ENCODE measurements at places on chromosomes 4 and X. TPM values are rescaled to one million over a fixed set of nuclear protein-coding genes. Genes with fewer than 3 reads are reported as not detected.

P2RY10 gene
- total RNA-seq, result 1.8 TPM

FAM47A gene
- not detected for total RNA-seq

GBA3 gene
- total RNA-seq, result not detected

DNA sequence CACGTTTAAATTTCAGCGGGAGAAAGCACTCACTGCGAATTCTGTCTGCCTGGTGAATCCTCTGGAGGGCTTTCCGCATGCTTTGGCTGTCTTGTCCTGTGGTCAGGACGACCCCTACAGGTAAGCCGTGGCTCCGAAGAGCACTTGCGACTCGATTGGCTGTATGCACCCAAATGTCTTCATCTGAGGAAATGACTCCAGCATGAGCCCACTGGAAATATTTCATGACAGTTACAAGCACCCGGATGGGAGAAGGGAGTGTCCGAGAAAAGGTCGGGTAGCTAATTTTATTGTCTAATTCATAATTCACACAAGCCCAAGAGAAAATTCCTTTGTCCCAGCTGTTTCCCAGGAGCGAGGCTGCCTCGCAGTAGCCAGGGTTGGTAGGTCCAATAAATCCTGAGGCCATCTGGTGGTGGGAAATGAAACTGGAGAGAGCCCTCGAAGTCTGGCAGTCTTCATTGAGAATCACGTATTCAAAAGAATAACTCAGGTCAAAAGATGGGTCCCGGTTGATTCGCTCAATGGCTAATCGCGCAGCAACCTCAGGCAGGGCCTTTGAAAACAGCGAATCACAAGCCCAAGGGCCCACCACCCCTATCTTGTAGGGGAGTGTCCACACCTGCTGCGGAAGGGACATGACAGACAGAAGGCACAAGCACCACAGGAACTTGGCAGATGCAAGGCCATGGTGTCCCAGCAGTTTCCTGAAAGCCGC lies 6.6 kb downstream of the GUCY2F start:
- DNase-seq, result peak; percentile 59

ERAS gene
- 0.36 TPM for total RNA-seq

DNA sequence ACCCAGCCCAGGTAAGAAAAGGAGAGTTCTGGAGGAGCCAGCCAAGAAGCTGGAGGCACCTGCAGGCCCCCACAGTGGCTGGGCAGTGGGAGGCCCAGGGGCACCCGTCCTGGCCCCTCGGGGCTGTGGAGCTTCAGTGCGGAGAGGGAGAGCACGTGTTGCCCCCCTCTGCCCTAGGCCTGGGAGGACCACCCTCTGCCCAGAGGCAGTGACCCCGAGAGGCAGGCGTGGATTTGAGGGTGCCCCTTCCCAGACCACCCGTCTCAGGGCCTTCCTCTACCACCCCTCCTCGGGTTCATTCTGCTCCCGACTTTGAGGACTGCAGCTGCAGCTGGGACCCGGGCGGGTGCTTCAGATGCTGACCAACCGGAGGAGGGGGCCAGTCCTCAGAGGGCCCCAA lies 12.1 kb upstream of the HGFAC start:
- no peak for DNase-seq

DNA sequence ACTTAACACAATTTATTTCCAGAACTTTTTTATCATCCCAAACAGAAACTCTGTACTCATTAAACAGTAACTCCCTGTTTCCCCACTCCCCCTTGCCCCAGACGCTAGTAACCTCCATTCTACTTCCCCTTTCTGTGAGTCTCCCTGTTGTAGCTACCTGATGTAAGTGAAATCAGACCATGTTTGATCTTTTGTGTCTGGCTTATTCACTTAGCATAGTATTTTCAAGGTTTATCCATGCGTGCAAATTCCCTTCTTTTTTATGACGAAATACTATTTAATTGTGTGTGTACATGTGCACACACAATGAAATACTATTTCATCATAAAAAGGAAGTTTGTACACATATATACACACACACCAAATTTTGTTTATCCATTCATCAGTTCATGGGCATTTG lies 5.2 kb downstream of the PKD2 start:
- no peak for DNase-seq

SPANXN4 gene
- not detected for total RNA-seq

DNA sequence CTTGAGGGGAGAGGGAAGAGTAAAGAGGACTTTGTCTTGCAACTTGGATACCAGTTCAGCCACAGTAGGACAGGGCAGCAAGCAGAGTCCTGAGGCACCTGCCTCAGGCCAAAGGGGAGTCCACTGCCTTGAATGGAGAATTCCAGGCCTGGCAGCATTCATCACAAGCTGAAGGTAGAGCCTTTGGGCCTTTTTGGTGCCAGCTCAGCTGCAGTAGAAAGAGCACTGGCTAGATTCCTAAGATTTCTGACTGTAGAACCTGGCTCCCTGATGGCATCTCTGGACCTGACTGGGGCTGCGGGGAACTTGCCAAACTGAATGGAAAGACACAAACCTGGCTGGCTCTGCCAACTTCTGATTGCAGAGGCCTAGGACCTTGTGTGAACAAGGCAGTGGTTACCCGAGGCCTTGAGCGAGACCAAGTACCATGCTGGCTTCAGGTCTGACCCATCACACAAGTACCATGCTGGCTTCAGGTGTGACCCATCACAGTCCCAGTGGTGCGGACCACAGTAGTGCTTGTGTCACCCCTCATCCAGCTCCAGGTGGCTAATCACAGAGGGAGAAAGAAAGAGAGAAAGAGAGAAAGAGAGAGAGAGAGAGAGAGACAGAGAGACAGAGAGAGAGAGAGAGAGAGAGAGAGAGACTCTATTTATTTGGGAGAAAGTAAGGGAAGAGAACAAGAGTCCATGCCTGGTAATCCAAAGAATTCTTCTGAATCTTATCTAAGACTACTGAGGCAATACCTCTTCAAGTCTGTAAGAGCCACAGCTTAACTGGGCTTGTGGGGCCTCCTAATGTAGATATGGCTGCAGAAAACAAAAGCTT lies 137.6 kb upstream of the SPIN4 start:
- no peak for DNase-seq

RAB9B gene
- 3.8 TPM for total RNA-seq

GRCh38 chr4:80016506-80016905 lies 56.5 kb downstream of the ANTXR2 start:
- no peak for DNase-seq

DNA sequence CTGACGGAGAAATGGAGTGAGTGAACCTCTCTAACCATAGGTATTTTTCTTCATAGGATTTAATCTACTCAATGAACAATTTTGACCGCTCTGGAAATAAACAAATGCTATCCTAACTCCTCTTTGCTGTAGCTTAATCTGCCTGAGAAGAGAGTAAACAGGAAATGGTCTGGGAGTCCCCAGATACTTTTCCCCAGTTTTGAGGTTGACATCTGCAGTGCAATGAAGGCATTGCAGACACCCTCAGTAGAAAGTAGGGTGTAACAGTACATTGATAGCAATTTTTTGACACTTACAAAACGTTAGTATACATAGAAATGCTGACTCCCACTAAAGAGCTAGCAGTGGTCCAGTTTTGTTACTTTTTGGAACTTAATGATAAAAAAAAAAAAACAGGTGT lies 495.9 kb upstream of the FAM241A start:
- DNase-seq, result no peak

EVC2 gene
- total RNA-seq, result 12.5 TPM

DNA sequence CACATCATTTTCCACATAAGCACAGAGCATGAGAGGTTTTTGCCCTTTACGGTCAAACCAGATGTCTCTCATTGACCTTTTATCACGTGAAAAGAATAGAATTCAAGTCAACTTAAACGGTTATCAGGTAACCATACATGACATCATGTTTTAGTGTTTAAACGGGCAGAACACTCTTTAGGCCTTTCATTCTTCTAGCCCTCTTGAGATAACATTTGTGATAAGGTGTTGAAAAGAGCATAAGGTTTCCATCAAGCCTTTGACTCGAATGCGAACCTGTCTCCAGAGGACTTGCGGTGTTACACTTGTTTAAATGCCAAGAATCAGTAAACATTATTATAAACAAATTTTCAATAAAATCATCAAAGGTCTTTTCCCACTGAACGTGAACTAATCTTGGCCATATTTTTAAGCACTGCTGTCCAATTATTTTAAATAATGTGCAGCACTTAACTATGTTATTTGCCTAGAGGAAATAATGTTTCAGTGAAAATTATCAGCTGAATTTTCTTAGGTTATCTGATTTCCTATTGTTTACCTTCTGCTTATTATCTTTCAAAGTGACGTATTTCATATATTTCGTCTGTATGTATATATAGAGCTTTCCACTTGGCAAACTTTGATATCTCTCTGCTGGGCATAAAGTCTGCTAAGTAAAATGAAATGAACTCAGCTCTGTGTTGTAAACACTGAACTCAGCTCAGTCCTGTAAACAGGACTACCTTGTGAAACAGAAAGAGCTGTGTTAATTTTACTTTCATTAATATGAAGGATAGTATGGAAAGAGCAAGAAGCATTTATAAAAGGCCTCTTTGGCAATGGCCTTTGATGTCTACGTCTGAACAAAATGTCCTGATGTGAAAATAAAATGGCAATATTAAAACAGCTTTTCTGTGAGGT lies 33.3 kb downstream of the TENM3 start:
- DNase-seq, result no peak

AKAP4 gene
- total RNA-seq, result not detected

GABRG1 gene
- total RNA-seq, result 1.4 TPM

- DNase-seq, result no peak
These were observed 927.6 kb downstream of the PCDH7 start for GRCh38 chr4:31647786-31648185.

DNA sequence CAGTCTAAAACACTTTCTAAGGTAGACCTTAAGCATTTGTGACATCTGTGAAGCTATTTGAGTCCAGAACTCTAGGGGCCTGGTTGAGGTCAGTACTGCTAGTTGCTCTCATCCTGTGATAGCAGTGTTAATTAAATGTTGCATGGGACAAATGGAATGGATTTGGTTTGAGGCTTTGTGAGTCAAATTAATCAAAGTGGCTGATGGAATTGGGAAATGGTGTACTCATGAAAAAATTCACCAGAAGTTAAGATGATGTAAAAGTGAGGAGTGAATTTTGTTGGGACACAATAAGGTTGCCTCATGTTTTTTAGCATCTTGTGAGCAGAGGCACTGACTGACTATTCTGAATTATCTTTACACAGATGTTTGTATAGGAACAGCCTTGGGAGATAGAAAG lies 99.2 kb upstream of the ARSJ start:
- no peak for DNase-seq

GRCh38 chrX:154718616-154719015 lies 32.3 kb downstream of the GAB3 start:
- no peak for DNase-seq

GRCh38 chr4:41334182-41334581 lies 77.5 kb downstream of the UCHL1 start:
- DNase-seq, result no peak

CTAG1B gene
- total RNA-seq, result not detected

- DNase-seq, result peak; percentile 85
These were observed 213.4 kb upstream of the S100G start for GRCh38 chrX:16436348-16437188.

BEX5 gene
- 1.0 TPM for total RNA-seq

DNA sequence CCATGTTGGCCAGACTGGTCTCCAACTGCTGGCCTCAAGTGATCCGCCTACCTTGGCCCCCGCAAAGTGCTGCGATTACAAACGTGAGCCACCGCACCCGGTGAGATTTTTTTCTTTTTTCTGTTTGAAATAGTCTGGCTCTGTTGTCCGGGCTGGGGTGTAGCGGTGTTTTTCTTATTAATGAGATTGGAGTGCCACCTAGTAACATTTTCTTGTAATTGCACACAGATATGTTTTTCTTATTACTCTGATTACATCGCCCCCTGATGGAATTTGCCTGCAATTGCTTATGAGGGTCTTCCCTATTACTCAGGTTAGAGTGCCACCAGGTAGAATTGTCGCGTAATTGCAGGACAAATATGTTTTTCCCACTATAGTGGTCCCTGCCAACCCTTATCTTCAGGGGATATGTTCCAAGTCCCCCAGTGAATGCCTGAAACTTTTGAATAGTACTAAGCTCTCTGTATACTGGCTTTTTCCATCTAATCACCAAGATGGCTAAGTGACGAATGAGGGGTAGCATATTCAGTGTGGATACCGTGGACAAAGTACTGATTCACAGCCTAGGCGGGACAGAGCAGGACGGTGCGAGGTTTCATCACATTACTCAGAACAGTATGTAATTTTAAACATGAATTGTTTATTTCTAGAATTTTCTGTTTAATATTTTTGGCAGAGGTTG lies 8.6 kb upstream of the PDHA1 start:
- no peak for DNase-seq

DNA sequence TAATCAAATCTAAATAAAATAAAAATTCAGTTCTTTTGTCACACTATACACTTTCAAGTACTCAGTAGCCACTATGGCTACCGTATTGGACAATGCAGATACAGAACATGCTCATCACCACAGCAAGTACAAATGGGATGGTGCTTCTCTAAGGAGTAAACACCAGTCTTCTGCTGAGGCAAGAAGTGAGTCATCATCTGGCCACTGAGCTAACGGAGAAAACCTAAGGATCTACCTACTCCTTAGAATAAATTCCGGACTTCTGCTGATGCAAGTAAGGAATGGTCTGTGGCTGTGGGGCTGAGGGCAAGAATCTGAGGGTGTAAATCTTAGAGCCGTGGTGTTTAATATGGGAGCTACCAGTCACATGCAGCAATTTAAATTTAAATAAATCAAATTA lies 11.3 kb upstream of the RBMXL3 start:
- DNase-seq, result no peak

GRCh38 chr4:79211490-79211889 lies 114.4 kb downstream of the NAA11 start:
- DNase-seq, result no peak

- no peak for DNase-seq
These were observed 224.7 kb downstream of the ANTXR2 start for GRCh38 chr4:79848329-79848728.

GRCh38 chr4:176885224-176885623 lies 92.5 kb upstream of the VEGFC start:
- DNase-seq, result no peak

DNA sequence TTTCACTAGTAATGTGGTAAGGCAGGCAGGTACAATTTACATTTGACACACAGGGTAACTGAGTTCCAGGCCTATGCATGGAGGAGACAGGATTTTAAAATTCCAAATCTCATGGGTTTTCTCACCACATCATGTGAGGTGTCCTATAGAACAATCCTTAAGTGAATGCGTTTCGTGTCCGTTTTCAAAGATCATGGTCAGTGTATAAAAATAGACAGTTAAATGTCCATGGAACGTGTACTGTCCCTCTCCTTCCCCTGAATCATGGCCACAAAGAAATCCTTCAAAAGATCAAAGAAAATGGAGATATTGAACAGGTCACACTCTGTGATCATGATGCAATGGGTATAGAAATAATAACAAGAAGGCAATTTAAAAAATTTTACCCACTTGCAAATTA lies 42.0 kb downstream of the LIMCH1 start:
- no peak for DNase-seq

GRPR gene
- 0.40 TPM for total RNA-seq

SPARCL1 gene
- total RNA-seq, result 441 TPM

Data from sciatic nerve (tissue), 2 donors.